ENCODE measurements at places on chromosomes 2 and 18.
A peak's percentile ranks its signal among the peaks of the same experiment; 100 is the strongest.

DNA sequence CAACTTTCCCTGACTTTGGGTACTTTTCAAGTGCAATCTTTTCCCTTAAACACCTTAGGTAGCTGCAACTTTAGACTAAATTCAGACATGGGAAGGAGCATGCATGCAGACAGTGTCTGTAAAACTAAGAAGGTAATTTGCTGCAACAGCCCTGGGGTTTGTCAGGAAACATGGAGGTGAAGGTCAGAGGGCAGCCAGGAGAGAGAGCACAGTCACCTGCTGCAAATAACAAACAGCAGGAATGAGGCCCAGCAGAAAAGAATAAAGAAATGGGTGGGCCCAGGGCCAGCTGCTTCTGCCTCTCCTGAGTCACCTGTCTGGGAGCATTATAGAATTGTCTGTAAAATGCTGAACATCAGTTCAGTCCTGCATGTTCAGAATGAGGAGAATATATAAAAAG, 35.2 kb downstream of the MTHFD2 start:
- no peak for DNase-seq

DNA sequence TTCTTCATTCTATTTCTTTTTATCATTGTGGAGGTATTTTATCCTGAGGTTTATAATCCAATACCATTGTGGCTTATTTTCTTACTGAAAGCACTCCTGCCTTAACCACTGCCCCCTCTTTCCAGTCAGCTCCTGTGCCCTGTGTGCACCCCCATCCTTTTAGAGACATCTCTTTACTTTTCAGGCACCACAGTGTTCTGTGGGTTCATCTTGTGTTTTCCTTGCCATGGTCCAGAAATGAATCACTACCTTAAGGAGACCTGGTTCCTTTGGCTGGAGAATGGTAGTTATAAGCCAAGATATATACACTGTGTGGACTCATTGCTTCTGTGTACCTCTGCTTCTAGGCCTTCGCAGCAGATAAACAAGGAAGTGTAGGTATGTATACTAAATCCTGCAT, 278.3 kb downstream of the PTGR3 start:
- DNase-seq, result no peak

- DNase-seq, result no peak
Measured at GRCh38 chr2:195695002-195695631, 38.1 kb downstream of the SLC39A10 start.

DNA sequence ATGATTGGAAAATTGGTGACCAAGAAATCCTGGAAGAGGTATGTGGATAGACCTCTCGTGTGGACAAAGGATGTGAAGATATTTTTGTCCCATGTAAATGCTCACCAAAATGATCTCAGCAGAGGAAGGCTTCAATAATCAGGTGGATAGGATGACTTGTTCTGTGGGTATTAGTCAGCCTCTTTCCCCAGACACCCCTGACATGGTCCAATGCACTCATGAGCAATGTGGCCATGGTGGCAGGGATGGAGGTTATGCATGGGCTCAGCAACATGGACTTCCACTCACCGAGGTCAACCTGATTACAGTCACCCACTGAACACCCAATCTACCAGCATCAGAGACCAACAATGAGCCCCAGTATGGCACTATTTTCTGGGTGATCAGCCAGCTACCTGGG, 20.2 kb downstream of the CHRNA1 start:
- DNase-seq, result no peak

GRCh38 chr2:54876764-54877163, 153.3 kb downstream of the EML6 start:
- DNase-seq, result no peak

GRCh38 chr2:159546039-159546438, 70.3 kb downstream of the BAZ2B start:
- DNase-seq, result no peak

DNA sequence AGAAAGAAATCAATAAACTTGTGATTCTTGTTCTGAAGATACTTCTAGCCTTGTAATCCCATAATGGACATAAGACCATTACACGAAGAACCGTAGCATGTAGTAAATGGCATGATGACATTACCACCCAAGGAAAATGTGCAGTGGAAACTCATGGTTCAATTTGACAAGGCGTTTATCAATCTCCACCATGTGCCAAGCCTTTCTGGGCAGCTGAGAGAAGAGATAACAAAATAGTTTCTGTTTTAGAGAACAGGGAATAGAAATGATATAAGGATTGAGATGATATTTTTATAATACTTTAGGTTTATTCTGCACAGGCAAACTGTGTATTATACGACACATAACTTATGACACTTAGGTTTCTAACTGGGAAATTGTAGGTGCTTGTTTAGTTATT, 19.2 kb downstream of the ABI2 start:
- DNase-seq, result peak; percentile 94

DNA sequence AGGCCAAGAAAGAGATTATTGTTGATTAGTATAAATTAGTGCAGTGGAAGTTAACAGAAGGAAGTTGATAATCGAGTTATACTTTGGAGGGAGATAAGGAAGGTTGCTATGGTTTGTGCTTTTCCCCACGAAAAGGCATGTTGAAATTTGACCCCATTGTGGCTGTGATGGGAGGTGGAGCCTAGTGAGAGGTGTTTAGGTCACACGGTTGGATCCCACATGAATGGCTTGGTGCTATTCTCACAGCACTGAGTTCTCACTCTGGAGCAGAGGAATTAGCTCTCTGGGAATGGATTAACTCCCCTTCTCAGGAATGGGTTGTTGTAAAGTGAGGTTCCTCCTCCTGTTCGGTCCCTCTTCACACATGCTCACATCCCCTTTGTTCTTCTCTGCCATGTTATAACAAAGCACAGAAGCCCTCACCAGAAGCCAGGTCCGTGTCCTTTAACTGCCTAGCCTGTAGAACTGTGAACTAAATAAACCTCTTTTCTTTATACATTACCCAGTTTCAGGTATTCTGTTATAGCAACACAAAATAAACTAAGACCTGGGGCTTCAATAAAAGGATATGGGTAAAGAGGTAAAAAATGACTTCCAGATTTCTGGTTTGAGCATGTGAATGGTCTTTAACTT, 21.9 kb downstream of the PIGN start:
- peak; percentile 22 for DNase-seq

DNA sequence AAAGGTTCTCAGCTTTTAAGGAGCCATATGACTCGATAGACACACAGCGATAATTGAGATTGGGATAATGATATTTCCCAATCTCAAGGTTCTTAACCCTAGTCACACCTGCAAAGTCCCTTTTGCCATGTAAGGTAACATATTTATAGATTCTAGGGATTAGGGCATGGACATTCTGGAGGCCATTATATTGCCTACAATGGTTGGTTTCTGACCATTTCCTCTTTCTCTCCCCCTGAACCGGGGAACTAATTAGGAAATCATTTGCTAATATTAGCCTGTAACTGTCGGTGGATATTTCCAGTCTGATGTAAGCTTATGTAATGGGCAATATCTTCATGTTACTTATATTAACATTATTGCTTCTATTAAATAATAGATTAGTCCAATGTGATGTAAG, 40.8 kb upstream of the ARHGAP15 start:
- DNase-seq, result no peak

DNA sequence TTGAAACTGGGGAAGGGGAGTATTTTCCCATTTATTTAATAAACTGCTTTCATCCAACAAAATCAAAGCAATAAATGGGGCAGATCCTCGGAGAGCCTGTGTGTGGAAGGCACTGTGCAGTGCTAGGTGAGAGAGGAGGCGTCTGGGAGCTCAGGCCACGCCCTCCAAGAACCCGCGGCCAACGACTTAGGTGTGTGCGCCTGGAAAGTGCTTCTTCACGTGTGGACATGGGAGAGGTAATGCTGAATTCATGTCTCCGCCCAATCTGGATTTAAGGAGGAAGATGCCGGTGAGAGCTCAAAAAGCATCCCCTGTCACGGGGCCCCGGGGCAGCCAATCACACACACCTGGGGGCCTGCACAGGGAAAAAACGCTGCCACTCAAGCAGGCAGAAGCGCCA, 77.4 kb downstream of the HDAC4 start:
- DNase-seq, result no peak

GRCh38 chr18:42281124-42281523, 326.1 kb downstream of the PIK3C3 start:
- DNase-seq, result no peak

DNA sequence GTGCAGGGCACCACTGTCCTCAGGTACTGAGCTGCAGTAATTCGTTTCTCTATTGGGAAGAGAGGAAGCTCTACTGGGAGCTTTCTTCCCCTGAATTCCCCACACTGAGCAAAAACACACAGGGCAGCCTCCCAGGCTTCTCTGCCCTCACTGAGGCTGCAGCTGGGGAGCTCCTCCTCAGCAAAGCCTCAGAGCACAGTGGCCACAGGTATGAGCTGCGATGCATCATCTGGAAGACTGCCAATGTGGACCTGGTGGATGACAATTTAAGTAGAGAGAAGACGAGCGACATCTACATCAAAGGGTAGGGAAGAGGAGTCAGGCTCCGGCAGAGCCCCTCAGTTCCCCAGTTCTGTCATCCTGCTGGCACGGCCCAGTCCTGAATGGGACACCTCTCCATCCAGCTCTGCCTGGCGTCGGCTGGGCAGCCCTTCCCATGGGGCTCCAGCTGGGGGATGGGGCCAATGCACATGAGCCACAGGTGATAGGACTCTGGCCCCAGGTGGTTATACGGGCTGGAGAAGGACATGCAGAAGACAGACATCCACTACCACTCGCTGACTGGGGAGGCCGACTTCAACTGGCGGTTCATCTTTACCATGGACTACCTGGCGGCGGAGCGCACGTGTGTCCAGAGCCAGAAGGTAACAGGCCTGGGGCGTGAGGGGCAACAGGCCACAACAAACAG, 37.6 kb downstream of the LMAN2L start:
- no peak for DNase-seq

DNA sequence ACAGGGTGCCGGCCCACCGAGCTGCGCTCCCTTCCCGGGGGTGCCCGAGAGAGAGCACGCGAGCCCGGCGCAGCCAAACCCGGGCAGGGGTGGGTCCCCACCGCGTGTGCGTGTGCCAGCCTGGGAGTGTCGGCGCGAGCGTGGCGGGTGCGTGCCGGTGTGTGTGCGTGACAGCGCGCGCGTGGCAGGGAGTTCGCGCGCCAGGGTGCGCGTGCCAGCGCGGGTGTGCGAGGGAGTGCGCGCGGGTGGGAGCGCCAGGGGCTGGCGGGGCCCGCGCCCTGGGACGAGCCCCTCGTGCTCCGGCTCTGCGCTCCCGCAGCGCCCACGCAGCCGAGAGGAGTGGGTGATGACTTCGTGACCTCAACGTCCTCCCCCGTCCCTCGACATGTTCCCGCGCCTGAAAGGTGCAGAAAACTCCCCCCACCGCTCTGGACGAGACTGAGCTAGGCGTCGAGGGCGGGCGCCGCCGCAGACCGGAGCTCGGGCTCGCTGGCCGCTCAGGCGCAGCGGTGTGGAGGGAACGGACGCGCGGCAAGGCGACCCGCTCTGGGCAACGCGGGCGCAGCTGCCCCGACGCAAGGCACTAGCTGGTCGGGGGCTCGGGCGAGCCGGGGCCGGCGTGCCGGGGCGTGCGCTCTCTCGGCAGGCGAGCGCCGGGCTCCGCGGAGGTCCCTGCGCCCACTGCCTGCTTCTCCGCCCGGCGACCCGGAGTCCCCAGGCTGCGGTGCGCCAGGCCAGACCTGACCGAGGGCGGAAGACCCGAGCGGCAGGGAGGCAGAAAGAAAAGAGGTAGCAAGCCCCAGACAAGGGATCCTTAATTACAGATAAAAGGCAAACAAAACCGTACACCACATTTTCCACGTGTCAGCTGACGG, 582.8 kb downstream of the ZEB2 start:
- DNase-seq, result peak; percentile 50

GRCh38 chr2:38997781-38998180, 108.1 kb downstream of the ARHGEF33 start:
- peak; percentile 12 for DNase-seq

GRCh38 chr2:177275743-177276055, 11.2 kb upstream of the NFE2L2 start:
- no peak for DNase-seq

All from hematopoietic multipotent progenitor cell treated with erythropoietin and hydrocortisone succinate and interleukin-3 and kit ligand, for 6 days (in vitro differentiated cells).